ENCODE measurements at places on chromosomes 7 and 10.
A peak's percentile ranks its signal among the peaks of the same experiment; 100 is the strongest.

DNA sequence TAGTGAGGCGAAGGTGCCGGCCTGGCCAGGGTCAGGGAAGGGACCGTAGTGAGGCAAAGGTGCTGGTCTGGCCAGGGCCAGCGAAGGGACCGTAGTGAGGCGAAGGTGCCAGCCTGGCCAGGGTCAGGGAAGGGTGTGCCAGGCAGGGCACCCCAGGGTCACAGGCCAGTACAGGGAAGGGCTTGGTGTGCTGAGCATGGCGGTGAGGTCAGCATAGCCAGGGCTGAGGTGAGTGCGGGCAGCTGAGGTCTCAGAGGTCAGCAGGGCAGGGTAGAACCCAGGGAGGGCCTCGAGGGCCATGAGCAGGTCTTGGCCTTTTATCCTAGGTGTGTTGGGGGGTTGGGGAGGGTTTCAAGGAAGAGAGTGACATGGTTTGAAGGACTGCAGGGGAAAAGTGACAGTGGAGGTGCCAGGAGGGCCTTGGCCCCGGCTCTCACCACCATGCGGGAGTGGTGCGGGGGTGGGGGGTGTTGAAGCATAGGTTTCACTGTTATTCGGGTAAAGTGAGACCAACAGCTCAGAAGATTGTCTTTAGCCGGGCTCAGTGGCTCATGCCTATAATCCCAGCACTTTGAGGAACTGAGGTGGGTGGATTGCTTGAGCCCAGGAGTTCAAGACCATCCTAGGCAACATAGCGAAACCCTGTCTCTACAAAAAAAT, 93.3 kb downstream of the CHST15 start:
- no peak for DNase-seq

DNA sequence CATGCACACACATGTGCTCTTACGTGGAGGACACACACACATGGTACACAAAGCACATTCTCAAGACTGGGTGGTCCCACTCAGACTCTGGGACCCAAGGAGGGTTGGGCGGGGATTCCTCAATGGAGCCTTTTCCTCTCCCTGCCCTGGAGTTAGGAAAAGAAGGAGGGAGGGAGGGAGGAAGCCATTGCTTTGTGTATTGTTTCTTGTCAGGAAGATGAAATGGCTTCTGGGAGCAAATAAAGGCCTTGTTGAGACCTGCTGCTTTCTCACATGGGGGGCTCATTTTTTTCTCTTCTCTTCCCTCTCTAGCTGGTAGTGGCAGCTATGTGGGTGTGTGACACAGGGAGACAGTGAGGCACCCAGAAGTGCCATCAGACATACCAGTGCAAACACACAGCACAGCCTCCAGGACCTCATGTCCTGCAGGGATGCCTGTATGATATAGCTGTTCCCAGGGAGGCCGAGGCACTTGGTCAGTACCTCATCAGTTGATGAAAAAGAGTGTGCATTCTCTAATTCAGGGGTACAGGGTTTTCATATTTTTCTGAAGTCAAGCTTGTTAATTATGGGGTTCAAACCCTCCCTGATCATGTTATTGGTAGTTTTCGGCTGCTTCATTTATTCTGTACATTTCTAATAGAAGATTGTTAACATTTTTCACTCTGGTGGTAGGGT, 5.7 kb downstream of the AQP1 start:
- DNase-seq = no peak

- no peak for DNase-seq
Observed at GRCh38 chr10:91575044-91575610, 57.7 kb downstream of the PPP1R3C start.

DNA sequence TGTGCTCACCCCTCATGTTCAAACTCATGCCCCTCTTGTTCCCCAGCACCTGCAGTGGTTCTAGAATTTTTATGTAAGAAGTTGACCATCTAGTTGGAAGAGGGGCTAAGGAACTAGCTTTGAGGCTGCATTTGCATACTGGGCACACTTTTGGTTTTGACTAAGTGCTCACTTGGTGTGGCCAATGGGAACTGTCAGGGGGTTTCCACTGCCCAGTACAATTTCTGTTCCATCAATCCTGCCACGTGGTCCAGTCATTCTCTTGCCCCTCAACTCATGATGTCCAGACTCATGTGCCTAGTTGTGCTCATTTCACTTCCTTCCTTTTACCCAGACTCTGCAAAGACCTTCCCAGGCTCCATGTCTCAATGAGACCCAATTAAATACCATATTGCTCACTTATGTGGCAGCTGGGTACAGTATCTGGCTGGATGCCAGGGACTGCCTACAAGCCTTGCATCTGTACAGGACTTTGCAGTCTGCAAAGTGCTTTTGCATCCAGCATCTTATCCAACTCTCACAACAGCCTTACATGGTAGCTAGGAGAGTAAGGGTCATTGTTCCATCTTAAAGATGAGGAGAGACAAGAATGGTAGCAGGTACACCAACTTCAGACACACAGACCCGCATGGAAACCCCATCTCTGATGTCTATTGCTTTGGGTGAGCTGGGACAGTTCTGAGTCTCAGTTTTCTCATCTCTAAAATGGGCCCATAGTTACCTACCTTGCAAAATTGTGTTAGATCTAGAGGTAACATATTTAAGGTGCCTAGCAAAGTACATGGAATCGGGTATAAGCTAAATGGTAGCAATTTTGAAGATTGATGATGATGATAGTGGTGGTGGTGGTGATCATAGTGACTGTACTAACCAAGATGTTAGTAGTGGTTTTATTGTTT, 30.1 kb upstream of the KCNMA1 start:
- DNase-seq = no peak

DNA sequence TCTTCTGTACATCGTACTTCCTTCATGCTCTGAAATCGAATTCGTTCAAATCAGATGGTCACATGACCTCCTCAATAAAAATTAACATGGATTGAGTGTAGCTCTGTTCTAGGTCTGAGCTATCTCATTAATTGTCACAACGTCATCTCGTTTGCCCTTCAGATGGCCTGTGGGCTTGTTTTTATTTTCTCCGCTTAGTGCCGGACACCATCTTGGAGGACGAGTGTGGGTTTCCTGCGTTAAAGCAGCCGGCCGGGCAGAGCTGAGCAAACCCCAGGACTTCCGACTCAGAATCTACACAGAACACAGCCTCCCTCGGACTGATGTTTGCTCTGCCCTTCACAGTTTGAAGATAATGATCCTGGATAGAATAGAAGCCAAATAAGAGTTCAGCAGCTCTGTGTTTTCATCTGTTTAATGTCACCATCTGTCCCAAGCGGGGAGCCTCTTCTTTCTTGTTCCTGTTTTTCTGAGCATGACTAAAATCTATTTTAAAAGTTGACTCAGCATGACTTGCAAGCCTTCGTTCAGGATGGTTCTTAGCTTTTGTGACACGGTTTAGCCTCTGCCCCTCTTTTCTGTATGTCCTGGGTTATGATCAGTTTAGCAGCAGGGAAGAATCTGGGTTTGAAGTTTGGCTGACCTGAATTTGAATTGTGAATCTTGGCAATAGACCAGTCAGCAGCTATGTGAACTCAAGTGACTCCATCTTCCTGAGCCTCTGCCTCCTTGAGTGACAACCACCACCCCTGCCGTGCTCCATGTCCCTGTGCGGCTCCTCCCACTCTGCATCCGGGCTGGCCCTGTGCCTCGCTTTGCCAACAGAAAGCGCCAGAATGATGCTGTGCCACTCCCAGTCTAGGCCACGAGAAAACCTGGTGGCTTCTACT, 30.6 kb upstream of the GALNTL5 start:
- DNase-seq = no peak

DNA sequence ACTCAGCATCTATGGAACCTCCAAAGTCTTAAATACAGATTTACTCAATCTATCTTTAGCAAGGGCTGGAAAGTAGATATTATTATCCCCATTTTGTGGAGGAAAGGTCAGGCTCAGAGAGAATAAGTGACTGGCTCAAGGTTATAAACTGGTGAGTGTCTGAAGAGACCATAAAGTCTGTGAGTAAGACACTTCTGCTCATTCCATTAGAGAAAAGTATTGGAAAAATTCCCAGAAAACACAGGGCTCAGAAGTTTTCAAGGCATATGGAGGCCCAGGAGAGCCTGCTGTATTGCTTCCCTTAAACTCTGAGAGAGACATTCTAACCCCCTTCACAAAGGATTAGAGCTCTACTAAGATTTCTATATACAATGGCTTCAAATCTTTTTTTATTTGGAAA, 134.8 kb downstream of the PCDH15 start:
- DNase-seq = no peak

DNA sequence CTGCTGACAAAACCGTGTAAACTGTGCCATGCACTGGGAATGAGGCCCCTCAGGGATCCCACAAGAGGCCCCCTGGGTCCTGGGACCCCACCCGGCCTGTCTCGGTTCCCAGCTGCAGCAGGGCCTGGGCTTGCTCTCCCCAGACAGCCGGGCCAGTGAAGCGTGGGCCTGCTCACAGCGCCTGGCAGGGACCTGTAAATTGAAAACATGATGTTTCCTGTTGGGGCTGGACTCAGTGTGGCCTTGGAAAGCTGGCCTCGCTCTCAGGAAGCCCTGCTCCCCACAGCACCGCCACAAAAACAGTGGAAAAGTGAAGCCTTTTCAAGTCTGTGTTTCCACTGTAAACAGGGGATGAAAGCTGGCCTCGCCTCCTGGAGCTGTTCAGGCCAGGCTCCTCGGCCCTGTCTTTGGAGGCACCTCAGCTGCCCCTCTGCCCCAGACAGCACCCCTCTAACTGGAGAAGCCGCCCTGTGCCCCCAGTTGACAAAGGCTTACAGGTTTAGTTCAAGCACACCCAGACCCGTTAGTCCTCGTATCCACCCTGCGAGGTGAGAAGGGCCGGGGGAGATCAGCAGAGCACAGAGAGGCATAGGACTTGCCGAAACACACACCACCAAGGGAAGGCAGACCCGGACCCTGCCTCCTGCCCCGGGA, 108.3 kb downstream of the ZMIZ1 start:
- no peak for DNase-seq

DNA sequence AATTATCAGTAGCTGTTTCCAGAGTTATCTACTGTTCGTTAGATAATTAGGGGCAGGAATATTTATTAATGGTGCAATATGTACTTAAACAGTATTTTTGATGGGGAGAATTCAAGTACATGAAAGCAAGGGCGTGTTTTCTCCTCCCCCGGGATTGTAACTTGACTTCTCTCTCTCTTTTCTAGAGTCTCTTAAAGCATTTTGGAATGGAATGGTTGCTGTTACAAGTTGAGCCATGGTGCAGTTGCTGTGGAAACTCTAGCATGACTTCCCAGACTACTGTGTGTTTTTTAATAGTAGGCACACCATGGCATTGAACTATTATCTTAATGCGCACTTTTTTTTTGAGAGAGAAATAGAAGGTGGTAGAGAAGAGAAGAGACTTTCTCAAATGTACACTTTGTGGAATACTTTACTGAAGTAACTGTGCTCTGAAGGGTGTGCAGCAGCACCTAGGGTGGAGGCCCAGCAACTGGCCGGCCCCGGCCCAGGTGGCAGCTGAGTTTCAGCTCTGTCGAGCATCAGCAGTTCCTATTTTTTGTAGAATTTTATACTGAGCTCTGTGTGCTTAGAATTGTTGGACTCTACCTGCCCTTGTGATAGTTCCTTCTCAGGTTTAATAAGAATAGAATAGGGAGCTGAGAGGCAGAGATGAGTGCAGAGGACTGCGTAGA, 64.4 kb downstream of the CCNY start:
- DNase-seq = no peak

- no peak for DNase-seq
Observed at GRCh38 chr7:22296916-22297315, 60.0 kb downstream of the RAPGEF5 start.

GRCh38 chr10:122341141-122341810, 33.2 kb upstream of the PLEKHA1 start:
- no peak for DNase-seq

- no peak for DNase-seq
Observed at GRCh38 chr7:153385502-153385901, 626.0 kb downstream of the ACTR3B start.

GRCh38 chr10:30166929-30167328, 107.5 kb upstream of the JCAD start:
- DNase-seq = no peak

DNA sequence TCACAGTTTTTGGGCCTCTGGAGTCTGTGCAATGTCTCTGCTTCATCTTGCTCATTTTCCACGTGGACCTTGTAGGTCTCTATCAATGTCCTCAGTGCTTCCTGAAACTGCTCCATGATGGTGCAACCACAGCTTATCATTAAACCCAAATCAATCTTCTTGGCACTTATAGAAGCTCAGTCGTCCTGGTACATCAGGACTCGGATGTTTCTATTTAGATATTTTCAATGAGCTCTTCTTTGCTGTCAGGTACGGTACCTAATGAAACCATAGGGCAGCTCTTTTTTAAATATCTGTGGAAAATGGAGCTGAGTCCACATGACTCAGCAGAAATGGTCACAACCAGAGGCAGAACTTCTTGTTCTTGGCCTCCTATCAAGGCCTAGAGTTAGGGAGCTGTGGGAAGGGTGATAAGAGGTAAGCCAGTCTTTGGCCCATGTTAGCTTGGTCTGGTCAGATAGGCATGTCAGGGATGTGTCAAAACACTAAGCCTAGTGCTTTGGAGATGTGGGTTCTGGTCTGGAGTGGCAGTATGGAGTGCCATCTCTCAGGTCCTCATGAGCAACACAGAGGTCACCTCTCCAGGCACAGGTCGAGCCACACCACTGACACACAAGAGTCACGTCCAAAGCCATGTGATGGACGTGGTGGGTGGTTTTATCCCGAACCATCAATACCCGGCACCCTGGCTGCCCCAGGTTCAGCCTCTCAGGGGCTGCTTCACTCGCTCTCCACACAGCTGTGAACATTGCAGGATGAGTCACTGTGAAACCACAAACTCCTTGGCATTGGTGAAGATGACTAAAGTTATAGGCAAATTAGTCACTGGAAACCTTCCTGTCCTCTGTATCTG, 87.0 kb downstream of the TBXAS1 start:
- DNase-seq = peak; percentile 94

DNA sequence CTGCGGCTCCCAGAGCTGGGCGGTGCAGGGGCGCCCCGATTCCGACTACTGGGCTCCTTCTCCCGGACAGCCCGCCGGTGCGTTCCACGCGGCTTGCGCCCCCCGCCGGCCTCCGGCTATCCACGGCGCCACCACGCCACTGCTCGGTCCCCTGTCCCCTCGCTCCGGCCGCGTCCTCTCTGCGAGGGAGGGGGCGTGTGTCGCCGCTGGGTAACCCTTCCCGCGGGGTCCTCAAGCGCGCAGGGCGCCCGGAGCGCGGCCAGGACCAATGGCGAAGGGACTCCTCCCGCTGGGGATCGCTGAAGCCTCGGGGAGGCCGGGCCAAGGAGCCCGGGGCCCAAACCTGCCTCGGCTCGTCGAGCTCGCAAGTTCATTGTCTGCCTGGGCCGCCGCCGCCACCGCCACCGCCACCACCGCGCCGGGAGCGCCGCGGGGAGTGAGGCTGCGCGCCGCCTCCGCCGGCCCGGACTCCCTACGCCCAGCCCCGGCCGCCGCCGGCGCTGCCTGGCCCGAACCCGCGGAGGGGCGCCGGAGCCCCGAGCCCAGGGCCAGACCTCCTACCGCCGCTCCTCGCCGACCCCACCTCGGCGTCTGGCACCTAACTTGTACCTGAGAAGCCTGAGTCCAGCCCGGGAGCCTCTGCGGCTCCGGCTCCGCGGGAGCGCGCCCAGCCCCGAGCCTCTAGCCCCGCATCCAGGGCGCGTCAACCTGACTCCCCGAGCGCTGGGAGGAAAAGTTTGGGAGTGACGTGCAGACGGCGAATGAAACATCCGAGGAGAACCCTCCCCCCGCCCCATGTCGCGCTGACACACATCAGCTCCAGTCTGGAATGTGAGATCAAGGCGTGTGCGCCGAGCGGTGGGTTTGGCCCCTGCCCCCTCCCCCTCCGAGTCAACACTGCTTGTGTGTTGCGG, at the start of gene CHST15:
TSS of gene CHST15 (minus strand) at position 739 of the 914 bp plus-strand sequence. CDS start 47,386 bp downstream, outside the sequence.
- no peak for DNase-seq

Data from GM04503 (cell line).